ENCODE measurements at places on chromosomes 3 and 15.

DNA sequence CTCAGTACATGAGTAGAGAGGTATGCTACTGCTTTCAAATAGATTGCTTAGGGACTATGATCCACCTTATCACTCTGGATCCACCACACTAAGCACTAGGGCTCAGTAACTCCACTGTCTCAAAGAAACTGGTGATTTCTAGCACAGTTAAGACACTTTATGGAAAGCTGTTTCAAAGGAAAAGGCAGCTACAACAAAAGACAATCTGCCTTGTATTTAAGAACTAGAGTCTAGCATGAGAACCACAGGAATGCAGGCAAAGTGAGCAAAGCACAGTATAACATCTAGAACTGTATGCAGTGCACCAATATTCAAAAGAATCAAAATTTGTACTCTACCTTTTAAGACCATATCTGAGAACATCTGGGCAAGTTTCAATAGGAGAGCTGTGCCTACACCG lies 17.9 kb downstream of the TFRC start:
- DNase-seq: no peak

- DNase-seq: no peak
Measured at GRCh38 chr15:65634356-65634755, 12.6 kb downstream of the SLC24A1 start.

- DNase-seq: no peak
Measured at GRCh38 chr3:173395073-173395411, 2.5 kb upstream of the NLGN1 start.

DNA sequence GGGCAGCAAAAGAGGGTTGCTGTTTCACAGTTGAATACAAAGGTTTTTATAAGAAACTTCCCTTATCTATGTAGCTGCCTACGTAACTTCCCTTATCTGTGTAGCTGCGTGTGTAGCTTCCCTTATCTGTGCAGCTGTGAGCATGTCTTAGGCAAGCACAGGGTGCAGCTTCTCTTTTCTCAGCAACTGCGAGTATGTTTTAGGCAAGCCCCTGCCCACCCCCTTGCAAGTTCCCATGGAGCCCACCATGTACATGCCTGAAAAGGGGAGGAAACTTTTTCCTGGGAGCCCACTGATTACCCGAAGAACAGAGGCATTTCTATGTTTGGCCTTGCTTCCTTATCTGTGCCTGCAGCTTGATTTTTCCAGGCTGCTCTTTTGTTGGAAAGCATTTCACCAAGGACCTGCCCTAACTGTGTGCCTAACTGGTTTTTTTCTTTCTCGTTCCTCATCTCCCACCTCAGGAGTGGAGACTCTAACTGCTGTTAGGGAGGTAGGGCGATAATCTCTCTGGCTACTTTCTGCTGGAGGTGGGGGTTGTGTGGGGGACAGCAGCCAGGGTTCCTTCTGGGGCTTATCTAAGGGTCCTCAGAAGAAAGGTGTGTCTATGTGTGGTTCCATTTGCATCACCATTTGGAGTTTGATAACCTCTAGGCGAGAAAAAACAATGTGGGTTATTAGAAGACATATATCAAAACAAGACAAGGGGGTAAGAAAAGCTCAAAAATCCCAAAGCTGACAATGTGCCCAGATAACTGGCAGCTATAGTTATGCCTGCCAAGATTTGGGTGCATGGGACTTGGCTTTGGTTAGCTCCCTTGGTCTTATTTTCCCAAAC lies 26.0 kb downstream of the SORD start:
- DNase-seq: no peak

DNA sequence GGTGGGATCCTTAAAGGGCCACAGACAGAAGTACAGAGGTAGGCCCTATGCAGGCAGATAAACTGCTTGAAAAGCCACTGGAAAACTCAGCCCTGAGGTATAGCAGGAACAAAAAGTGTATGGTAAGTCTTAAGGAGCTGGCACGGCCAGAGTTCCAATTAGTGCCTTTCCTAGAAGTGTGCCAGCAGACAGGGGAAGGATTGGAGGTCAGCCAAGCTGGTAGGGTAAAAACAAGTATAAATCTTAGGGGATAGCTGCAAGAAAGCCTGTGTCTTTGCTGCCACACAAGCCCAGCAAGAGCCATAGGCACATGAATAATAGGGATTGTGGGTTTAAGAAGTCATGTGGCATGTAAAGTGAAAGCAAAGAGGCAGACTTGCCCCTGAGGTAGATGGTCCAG lies 582.5 kb downstream of the PLOD2 start:
- no peak for DNase-seq

DNA sequence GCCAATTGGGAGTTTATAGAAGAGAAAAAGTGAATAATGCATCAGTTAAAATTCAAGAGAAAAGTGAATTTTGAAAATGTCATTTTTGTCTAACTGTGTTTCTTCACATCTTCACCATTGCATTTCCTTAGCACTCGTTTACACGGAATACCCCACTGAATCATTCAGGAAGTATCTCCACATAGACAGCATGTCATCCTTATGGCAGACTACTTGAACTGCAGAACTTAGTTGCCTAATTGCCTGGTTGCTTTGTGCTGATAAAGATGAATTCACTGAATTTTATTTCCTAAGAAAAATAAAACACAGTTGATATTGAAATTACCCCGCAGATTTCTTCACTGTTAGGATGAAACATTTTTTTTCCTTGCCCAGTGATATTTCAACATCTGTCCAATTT lies 627.1 kb downstream of the ROBO1 start:
- peak; percentile 13 for DNase-seq

GRCh38 chr3:62497156-62497555 lies 123.8 kb upstream of the FEZF2 start:
- no peak for DNase-seq

DNA sequence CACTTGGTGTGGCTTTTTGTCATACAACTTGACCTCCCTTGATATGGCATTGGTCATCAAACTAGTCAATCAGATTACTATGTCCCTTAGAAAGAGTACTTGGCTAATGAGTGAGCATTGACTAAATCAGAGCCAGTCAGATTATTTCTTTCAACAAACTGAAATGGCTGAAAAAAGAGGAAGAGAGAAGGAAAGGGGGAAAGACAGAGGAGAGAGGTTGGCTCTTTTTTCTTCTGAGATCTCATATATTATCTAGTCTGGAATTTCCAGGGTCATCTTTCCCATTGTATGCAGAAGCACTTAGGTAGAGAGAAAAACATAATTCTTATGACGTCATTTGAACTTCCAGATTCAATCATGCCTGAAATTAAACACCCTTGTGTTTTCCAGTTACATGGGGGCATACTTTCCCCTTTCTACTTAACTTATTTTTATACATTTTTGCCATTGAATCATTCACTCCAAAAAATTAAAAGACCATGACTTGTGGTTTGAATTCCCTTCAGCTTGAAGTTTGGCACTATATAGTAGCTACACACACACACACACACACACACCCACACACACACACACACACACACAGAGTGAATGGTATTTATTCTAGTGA lies 387.8 kb downstream of the LSAMP start:
- no peak for DNase-seq

DNA sequence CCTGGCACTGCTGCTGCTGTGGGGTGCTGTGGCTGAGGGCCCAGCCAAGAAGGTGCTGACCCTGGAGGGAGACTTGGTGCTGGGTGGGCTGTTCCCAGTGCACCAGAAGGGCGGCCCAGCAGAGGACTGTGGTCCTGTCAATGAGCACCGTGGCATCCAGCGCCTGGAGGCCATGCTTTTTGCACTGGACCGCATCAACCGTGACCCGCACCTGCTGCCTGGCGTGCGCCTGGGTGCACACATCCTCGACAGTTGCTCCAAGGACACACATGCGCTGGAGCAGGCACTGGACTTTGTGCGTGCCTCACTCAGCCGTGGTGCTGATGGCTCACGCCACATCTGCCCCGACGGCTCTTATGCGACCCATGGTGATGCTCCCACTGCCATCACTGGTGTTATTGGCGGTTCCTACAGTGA lies 2.1 kb downstream of the GRM2 start:
- DNase-seq: no peak

GRCh38 chr15:58460872-58461271 lies 29.1 kb downstream of the LIPC start:
- DNase-seq: no peak

DNA sequence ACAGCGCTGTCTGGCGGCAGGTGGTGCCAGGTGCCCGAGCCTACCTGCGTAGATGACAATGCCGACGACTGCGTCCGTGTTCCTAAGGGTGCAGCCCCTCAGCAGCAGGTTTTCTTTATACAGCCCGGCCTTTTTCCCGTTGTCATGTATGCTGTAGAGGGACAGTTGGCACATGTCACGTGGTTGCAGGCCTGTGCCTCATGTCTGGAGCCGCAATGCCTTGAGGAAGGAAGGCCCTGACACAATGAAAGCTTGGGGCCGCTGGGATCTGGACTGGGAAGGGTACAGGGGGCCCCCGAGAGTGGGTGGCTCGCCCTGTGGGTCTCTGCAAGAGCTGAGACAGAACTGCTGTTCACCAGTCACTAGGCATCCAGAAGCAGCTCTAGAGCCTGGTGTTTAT lies 136.0 kb downstream of the ATP10A start:
- no peak for DNase-seq

GRCh38 chr3:535566-536416 lies 339.2 kb downstream of the CHL1 start:
- DNase-seq: no peak

DNA sequence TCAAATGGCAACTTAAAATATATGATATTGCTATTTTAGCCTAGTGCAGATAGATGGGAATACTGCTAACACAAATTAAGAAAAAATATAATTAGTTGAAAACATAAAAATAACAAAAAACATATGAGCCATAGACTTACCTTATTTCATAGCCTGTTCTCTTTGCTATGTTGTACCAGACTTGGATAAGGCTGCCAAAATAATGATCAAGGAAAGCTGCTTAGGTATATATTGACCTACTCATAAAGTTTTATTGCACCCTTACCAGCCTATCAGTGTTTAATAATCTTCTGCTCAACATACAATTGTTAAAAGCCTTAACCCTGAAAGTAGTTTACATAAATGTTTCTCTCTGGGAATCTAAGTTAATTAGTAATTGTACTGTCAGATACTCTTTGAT lies at the start of gene SI:
TSS of gene SI (minus strand) at position 204 of the 400 bp plus-strand sequence. CDS start 2,484 bp downstream, outside the sequence.
- no peak for DNase-seq

DNA sequence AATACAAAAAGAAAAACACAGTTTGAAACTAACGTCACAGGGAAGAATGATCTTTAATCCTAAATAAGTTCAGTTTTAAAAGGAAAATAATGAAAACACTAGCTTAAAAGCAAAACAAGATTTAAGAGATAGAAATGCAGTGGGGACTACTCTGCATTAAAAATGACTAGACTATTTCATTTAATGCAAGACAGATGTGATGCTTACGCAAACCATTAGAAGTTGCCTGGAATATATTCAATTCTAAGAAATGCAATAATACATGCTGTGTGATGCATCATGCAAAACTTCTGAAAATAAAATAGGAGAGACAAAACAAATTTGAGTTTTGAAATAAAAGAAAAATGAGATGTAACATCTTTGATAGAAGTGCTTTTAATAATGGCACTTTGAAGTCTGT lies 97.6 kb upstream of the STRIT1 start:
- no peak for DNase-seq

GRCh38 chr15:25740383-25741255 lies 122.5 kb downstream of the ATP10A start:
- DNase-seq: no peak

DNA sequence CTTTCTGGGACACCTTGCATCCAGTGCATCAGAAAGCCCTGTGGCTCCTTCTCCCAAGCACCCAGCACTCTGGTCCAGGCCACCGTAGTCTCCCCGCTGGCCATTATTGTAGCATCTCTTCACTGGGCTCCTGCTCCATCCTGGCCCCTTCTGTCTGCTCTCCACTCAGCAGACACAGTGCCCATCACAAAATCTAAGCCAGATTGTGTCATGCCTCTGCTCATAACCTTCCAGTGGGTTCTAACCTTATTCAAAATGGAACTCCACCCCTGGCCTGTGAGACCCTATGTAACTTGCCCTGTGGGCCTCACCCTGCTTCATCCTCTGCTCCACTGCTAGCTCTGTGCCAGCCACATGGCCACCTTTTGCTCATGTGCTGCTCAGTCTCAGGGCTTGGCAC lies 31.7 kb upstream of the PRR23E start:
- no peak for DNase-seq

GRCh38 chr3:114383875-114384557 lies 90.2 kb downstream of the TIGIT start:
- DNase-seq: peak; percentile 54

GRCh38 chr3:152381881-152382295 lies 113.2 kb downstream of the MBNL1 start:
- DNase-seq: no peak

- no peak for DNase-seq
Measured at GRCh38 chr3:65893631-65894030, 145.1 kb downstream of the MAGI1 start.

Data from HTR-8/SVneo (cell line).